ENCODE measurements at places on chromosomes 6 and 20.

GRCh38 chr20:47106786-47107185 lies 212.1 kb downstream of the EYA2 start:
- no peak for DNase-seq

DNA sequence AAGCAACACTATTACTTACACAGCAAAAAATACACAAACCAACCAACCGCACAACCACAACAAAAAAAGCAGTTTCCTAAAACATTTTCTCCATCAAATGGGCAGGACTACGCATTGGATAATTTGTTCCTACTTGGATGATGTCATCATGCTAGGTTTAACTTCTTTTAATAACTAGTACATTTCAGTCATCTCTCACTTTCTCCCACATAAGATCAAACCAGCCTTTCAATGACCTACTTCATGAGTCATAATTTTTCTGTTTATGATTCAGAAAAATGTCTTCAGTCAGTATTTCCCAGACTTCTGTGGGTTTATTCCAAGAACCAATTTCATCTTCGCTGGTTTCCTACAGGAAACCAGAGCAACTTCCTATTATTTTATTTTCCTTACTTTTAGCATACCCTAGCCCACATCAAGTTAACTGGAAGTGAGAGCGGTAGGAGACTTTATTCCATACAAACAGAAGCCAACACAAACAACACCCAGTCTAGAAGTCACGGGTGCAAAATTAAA lies 134.2 kb downstream of the GMDS start:
- DNase-seq: no peak

- DNase-seq: no peak
Observed at GRCh38 chr20:17912916-17913315, 55.7 kb downstream of the SNX5 start.

DNA sequence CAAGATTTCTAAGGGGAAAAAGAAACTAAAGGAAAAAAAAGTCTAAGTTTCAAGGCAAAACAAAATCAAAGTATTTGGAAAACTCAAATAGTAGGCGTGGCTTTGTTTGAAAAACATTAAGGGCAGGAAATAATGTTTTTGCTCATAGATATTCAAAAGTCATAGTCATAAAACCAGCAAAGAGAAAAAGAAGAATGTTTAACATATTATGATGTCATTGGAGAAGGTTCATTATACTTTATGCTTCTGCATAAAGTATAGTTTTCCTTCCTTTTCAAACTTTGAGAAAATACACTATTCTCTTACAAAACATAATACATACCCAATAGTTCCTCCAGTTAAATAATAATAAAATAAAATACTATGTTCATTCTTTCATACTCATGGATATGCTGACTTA lies 13.7 kb downstream of the USP49 start:
- DNase-seq: no peak

GRCh38 chr6:137589067-137589848 lies 95.1 kb upstream of the OLIG3 start:
- peak; percentile 7 for DNase-seq

GRCh38 chr6:996271-996852 lies 303.4 kb upstream of the EXOC2 start:
- DNase-seq: no peak

- no peak for DNase-seq
Observed at GRCh38 chr6:81979329-81979728, 226.8 kb upstream of the TENT5A start.

Data from T47D (cell line).